ENCODE measurements at places on chromosomes 12 and 14.

- DNase-seq, result no peak
Measured at GRCh38 chr12:29655861-29656260, 127.9 kb downstream of the TMTC1 start.

GRCh38 chr14:60642270-60643140 lies 6.8 kb downstream of the SIX1 start:
- no peak for DNase-seq

- no peak for DNase-seq
Measured at GRCh38 chr12:124607681-124608425, 40.4 kb upstream of the NCOR2 start.

- no peak for DNase-seq
Measured at GRCh38 chr14:99505089-99505488, 23.9 kb downstream of the CCNK start.

GRCh38 chr12:52432559-52433207 lies 1.5 kb downstream of the KRT75 start:
- no peak for DNase-seq

GRCh38 chr14:62528296-62528695 lies 517.0 kb downstream of the KCNH5 start:
- DNase-seq, result no peak

DNA sequence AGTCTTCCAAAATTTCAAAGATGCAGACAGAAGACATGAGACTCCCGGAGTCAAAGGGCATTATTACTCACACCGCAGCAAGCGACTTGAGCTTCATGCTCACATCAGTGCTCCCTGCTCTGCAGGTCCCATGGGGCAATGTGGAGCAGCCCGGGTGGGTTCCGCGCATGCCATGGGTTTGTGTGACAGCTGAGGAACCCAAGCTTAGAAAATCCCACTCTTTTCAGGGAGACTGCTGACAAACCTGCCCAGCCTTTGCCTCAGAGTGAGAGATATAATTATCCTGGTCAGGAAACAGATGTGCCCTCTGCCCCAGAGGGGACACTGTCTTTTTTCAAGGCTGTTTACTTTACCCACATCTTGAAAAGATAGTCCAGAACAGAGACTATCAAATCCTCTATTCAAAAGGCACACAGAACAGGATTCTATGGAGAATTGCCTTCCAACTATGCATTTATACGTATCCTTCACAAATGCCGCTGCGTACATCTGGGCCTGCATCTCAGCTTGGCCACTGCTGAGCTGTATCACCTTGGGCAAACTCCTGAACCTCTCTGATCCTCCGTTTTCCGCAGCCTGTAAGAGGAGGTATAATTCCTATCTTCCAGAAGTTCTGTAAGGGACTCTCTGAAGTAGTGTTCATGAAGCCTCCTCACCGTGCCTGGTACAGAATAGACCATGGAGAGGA lies 16.0 kb downstream of the C14orf132 start:
- DNase-seq, result no peak

DNA sequence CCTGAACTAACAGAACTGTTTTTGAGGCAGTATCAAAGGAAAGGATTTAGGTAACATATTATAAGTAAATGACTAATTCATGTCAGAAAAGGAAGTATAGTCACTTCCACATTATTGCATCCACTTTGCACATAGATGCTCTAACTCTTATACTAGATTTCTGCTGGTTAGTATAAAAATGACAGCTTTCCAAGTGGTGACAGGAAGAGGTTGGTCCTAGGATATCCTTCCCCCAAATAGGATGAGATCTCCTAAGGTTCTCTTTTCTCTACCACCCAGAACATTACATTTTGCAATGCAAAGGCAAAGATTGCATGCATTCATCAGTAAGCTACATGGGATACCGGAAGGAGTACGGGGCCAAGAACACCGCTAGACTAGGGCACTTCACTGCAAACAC lies 15.2 kb downstream of the DAD1 start:
- no peak for DNase-seq

- no peak for DNase-seq
Measured at GRCh38 chr12:67377541-67377940, 108.4 kb downstream of the CAND1 start.

- no peak for DNase-seq
Measured at GRCh38 chr12:40942326-40942725, 245.8 kb upstream of the PDZRN4 start.

DNA sequence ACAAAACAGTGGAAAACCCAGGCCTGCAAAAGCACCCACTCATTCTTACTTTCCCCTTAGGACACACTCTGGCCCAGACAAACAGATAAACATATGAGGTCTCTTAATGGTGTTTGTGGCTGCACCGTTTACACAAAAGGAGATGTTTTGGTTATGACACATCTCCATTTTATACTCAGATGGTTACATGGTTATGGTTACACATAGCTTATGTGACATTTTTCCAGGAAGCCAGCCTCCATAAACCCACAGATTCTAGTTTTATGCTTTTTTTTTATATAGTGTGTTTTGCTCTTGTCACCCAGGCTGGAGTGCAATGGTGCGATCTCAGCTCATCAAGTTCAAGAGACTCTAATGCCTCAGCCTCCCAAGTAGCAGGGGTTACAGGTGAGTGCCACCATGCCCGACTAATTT lies 3.5 kb upstream of the KLRD1 start:
- DNase-seq, result no peak

DNA sequence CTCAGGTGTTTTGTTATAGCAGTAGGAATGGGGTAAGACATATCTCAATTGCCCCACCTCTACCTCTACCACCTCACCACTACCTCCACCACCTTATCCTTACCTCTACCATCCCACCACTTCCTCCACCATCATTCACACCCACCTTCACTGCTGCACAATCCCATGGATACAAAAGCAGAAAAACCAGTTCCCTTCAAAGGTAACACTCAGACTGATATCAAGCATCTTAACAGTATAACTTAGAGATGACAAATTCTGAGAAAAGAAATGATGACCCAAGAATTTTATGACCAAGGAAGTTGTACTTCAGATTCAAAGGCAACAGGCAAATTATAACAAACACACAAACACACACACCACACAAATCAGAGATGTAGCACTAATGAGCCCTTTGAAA lies 189.4 kb downstream of the NUAK1 start:
- no peak for DNase-seq

DNA sequence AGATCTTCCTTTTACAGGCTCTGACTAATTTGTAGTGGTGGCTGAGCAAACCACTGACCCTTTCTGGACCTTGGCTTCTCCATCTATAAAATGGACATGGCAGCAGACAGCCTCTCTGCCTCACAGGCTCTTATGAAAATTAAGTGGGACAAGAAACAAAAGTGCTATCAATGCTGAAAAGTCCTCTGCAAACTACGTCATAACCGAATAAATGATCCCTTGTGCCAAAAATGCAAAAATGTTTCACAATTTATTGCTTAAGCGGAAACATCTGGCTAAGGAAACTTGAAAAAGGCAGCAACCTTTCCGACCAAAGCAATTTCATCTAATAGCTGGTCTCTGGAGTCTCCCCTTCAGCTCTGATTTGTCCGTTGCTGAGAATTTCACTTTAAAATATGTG lies 108.5 kb upstream of the PLXNC1 start:
- DNase-seq, result peak; percentile 66

Measured in GF-D8 (cell line).